Fibroblast of lung (primary cell): ENCODE measurements at places on chromosomes 5 and 9.

GRCh38 chr5:7597059-7597642 is 201.2 kb downstream of the ADCY2 start:
- DNase-seq, result no peak

DNA sequence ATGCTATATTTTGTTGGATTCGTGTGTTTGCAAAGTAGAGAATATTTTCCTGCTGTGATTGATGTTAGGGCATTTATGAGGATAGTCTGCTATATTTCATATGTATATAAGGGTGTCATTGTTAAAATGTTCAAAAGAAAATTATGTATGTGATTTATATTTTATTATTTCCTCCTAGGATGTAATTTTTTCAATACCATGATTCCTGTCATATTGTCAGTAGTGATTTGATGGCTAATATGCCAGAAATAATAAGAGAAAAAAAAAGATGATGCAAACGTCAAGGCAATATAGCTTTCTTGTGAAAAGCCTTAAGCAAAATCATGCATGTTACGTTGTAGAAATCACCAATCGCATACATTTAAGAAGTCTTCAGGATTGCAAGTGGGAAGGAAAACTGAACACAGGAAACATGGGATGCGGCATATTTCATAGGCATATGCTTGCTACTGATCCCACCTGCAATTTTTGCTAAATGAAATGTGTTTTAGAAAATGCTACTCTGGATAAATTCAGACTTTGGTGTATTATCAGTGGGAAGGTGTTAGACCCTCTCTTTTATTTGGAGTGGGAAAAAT is 224.5 kb downstream of the MAST4 start:
- no peak for DNase-seq

DNA sequence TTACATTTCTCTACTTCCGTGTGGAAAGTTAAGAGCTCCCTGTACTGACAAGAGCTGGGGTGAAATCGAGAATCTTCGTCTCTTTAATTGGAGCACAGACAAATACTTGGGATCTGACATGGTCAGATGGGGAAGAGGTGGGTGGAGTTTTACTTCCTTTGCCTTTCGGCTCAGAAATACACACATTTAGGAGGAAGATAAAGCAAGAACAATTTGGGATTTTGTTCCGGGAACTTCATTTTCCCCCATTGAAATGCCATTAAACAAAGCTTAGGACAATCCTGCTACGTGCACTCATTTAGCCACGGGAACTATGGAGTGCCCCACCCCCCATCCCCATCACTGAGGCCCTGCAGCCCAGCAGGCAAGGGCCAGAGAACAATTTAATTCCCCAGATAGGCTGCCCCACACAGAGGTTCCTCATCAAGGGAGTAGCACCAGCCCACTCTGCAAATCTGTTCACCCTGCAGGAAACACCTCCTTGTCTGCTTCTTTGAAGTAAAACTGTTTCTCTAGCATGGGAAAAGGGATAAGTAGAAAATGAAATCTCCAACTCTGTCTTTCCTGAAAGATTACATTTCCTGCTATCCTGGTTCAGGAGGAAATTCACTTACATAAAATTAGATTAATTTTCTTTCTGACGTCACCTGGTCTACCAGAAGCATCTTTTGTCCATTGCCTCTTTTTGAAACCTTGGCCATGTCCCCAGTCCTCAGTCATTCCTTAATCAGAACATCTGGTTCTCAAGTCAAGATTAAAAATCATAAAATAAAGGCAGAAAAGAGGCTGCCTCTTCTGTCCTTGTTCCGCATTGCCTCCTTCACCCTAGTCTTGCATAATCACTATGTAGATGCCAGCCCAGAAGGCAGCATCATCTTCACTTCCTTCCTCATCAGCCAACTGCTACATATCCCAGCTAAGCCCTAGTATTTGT is 206.4 kb downstream of the ENC1 start:
- DNase-seq, result no peak

DNA sequence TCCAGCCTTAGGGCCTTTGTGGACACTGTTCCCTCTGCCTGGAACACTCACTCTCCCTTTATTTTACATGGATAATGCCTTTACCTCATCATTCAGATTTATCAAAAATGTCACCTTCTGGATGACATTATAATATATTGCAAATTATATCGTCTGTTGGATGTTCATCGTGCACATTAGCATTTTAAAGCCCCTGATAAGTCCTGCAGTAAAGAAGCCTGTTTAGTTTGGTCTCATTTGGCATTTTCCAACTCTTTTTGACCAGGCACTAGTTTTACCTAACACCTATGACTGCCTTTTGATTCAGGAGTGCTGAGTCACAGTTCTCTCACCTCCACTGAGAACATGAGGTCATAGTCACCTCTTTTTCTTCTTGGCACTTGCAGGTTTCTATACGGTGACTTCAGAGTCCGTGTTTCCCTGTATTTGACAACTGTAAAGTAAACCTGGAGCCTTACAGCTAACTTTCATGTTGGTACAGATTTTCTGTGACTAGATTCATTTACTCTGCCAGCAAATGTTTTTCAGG is 57.7 kb upstream of the STC2 start:
- no peak for DNase-seq

GRCh38 chr9:504921-505740 is 290.5 kb downstream of the DOCK8 start:
- no peak for DNase-seq

- DNase-seq, result no peak
These were observed 532.4 kb upstream of the ITGA1 start for GRCh38 chr5:52255308-52255707.

DNA sequence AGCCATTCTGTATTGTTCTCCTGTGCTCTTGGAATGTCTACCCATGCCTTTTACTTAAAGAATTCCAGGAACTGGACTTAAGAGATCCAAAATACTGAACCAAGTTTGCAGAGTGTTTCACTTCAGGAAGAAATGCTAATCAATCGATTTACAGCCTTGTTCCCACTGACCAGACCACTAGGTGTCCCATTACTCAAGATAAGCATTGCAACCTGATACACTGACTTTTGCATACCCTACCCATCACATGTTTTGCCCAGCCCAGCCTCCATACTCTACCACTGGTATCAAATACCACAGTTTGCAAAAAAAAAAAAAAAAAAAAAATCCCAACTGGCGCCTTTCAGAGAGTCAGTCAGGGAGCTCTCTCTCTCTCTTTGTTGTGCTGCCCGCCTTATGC is 550.8 kb downstream of the CDH9 start:
- no peak for DNase-seq

DNA sequence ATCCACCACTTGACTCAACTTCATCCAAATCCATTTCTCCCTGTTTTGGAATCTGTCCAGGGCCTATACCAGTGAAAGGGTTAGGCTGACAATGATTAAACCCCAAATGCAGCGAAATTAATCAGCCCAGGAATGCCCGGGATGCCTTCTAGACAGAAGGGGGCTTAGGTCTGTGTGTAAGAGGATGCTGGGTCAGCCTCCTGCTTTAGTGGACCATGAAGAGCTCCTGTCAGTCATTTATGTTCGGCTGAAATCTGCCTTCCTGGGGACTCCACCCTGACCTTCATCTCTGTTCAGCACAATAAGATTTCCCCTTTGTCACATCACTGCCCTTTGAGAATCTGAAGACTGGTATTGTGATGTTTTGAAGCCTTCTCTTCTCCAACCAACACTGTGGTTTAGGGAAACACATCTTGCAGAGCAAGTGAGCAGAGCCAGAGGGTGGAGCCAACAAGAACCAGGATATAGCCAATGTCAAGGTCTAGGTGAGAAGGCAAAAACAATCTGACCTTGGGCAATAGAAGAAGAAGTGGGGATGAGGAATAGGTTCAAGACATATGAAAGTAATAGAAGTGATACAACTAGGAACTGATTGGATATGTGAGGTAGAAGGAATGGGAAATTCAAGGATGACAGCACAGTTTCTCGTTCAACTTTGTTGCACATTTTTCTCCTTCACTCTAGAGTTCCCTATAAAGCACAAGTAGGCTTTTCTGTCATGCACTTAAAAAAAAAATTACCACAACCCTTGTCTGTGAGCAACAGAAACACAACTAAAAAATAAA is 234.4 kb downstream of the ARHGAP26 start:
- no peak for DNase-seq

- DNase-seq, result no peak
These were observed 365.9 kb downstream of the MLLT3 start for GRCh38 chr9:20256284-20256948.

DNA sequence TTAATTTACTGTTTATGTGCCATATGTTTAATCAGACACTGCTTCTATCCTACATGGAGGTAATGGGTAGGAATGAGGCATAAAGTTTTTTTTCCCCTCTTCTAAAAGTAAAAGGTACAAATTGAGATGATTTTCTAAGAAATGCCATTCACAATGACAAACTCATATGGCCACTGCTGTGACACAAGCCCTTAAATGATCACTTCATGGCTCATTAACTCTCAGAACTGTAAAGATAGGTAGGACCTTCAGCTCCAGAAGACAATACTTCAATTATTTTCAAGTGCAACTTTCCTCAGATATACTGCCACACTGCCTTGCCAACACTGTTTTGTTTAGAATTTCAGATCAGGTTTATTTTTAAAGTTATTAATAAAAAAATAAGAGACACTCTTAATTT is 362.9 kb upstream of the ZNF608 start:
- no peak for DNase-seq

- no peak for DNase-seq
These were observed 594 bp downstream of the ANKRD18A start for GRCh38 chr9:38619556-38620447.

- no peak for DNase-seq
These were observed 24.2 kb downstream of the ZBTB43 start for GRCh38 chr9:126829035-126829434.
